ENCODE measurements at places on chromosomes 2 and 18.
A peak's percentile ranks its signal among the peaks of the same experiment; 100 is the strongest.

DNA sequence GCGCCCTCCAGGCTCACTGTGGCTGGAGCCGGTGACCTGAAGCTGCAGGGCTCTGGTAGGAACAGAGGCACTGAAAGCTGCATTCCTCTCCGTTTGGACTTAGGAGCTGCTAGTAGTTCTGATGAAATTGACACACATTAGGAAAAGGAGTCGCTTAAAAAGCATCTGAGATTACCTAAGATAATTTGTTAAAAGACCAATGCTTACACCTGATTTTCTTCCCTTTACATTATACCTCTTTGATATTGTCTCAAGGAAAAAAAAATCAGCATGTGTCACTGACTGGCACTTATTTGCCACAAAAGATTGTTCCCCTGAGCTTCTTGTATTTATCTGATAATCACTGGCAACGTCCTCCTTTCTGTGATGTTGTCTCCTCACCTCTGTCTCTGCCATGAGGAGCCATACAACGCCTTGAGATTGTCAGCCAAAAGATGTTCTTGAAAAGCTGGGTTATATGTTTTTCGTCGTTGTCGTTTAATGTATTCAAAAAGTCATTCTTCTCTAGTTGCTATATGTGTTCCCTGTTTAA lies 618 bp upstream of the CHN1 start:
- no peak for DNase-seq

GRCh38 chr2:54977149-54977548 lies 73.1 kb downstream of the RTN4 start:
- no peak for DNase-seq

- no peak for DNase-seq
Observed at GRCh38 chr2:209719034-209719433, 52.6 kb upstream of the UNC80 start.

DNA sequence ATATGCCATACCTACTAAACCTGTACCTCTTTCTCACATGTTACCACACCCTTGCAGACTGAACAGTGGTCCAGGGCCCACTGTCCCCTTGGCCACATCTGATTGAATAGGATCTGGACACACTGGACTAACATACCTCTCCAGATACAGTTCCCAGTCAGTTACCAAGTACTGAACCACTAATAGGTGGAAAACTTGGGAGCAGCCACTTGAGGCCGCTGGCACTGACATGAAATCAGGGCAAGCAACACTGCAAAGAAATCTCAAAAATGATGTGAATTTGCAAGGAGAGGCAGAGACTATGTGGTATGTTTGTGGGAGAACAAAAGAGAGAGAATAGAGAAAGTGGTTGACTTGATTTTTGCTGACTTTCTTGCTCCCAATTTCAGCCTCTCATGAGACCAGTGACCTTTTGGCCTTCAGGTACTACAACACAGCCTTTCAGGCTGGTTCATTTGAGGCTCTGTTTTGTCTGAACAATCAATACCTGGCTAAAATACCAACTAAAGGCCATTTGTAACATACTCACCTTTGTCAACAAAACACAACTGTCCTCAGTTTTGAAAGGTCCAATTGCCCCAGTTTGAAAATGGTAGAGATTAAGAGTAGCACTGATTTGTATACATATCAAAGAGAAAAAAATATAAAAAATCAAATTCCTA lies 7.8 kb downstream of the GRB14 start:
- DNase-seq: no peak

DNA sequence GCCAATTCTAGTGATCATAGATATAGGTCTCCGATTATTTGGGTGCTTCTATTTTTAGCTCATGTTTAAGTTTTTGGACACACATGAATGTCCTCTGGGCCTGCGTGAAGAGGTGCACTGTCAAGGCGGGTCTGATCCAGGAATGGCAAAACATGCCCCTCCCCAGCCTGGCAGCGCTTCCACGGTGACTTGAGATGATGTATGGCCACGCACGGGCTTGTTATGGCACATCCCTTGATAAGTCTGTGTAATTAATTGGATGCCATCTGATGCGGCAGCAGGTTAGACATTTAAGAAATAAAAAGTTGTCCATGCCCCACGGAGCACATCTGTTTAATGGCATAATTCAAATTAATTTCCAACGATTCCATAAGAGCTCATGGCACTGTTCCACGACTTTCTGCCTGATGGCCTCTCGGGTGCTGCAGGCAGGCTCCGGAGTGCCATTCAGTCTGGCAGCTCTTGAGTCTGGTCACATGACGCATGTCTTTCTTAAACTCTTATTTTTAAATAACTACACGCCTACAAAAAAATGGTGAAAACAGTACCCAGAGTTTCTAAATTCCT lies 151.4 kb downstream of the ACKR3 start:
- DNase-seq: no peak

GRCh38 chr2:45616658-45617411 lies 5.8 kb upstream of the SRBD1 start:
- DNase-seq: no peak

GRCh38 chr18:47100212-47100831 lies 50.0 kb downstream of the HDHD2 start:
- DNase-seq: peak; percentile 37

Measured in stimulated activated CD4-positive, alpha-beta T cell treated with anti-CD3 and anti-CD28 coated beads, Interleukin-1b, Interleukin-23, amount 100 ng/mL, for 1 hour (primary cell).